ENCODE measurements at places on chromosomes 11 and 22.
A peak's percentile ranks its signal among the peaks of the same experiment; 100 is the strongest.

GRCh38 chr11:16169956-16170847 lies 186.1 kb downstream of the SOX6 start:
- no peak for DNase-seq

DNA sequence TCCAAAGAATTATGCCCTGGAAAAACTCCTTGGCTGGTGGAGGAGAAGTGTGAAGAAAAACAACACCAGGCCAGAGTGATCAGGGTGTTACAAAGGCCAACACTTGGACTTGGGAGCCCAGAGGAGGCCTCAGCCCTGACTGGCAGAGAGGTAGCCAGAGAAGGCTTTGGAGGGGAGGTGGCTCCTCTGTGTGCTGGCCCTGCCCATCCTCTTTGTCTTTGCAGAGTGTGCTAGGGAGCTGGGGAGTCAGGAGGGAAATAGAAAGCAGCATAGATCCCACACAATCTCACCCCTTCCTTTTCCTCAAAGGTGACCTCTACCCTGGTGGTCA lies 12.0 kb upstream of the P2RY6 start:
- no peak for DNase-seq

DNA sequence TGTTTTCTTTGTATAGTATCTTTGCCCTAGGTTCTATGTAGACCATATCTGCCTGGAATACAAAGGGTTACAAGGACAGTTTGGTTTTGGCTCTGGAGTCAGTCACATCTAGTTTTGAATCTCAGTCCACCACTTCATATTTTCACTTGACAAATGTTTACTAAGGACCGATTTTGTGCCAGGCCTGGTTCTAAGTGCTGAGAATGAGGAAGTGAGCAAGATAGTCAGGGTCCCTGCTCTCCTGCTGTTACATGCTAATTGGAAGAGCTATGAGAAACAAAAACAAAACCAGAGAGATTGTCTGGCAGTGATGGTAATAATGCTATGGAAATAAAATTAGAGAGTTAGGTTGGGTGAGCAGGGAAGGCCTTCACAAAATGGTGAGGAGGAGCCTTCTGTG lies 66.1 kb upstream of the ARHGAP20 start:
- DNase-seq = no peak

DNA sequence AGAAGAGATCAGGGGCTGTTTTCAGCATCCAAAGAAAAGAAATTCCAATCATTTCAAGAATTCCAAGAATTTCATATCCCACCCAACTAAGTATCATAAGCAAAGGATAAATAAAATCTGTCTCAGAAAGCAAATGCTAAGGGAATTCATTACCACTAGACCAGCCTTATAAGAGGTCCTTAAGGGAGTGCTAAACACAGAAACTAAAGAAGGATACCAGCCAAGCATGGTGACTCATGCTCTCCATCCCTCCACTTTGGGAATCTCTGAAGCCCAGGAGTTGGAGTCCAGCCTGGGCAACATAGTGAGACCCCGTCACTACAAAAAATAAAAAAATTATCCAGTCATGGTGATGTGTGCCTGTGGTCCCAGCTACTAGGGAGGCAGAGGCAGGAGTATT lies 17.8 kb downstream of the FADD start:
- DNase-seq = no peak

GRCh38 chr11:63521896-63522295 lies 14.7 kb upstream of the PLAAT4 start:
- DNase-seq = no peak

DNA sequence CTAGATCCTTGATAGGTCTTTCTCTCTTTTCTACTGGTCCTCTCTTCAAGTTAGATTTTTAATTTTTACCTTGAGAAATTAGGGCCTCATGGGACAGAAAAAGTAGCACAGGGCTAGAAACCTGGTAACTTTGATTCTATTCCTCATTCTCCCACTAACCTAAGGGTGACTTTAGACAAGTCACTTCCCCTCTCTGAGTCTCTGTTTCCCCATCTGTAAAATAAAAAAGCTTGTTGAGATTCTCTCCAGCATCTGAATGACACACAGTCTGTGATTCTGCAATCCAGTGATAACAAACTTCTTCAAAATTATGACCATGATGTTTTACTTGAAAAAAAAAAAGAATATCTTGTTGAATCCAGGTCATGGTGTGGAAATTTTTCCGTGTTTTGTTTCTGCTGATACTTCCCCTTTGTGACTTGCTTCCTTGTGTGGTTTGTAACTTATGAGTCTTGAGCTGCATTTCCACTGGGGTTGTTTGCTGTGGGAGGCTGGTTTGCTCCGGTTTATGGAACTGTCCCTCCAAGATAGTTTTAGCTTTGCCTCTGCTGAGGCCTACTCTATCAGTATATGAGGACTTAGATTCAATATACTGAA lies 9.8 kb upstream of the MPEG1 start:
- DNase-seq = no peak

- no peak for DNase-seq
Measured at GRCh38 chr11:111562692-111563389, 22.3 kb downstream of the LAYN start.

DNA sequence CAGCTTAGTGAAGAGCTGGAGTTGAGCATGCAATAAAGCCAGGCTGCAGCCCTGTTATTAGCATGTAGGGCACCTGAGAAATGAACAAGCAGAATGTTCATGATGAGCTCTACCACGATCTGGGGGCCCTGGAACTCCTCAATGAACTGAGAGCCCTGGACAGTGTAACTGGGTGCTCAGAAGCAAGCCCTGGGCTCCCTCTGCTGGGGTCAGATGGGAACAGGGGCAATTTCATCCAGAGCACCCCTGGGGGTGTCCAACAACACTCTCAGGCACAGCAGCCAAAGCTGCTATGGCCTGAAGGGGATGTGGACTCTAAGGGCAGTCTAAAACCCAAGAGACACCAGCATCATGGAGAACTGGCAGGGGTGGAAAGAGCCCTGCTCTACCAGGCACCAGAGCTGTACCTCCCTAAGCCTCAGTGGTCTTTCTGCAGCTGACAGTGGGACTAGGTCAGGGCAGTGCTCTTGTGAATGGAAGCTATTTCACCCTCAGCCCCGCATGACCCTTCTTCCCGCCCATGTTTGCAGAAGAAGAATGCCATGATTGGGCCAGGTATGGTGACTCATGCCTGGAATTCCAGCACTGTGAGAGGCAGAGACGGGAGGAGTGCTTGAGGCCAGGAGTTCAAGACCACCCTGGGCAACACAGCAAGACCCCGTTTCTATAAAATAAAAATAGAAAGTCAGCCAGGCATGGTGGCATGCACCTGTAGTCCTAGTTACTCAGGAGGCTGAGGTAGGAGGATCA lies 28.9 kb downstream of the THOC5 start:
- DNase-seq = no peak

DNA sequence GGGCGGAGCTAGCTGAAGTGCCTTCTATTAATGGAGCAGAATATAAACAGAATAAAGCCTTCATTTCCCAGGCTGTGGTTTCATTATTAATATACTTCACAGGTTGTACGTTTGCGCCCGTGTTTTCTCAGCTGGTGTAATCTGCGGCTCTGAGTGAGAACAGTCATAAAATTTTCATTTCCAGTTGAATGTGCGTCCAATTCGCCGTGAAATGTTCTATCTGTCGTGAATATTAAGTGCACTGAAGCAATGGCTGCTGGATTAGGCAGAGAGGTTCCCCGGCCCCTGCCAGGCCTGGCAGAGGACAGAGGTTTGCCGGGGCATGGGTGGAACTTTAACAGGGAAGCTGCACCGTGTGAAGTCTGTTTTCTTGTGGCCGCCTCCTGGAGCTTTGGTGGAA lies 874.4 kb downstream of the NTM start:
- no peak for DNase-seq

- DNase-seq = no peak
Measured at GRCh38 chr11:61756452-61757212, 4.2 kb downstream of the MYRF start.

DNA sequence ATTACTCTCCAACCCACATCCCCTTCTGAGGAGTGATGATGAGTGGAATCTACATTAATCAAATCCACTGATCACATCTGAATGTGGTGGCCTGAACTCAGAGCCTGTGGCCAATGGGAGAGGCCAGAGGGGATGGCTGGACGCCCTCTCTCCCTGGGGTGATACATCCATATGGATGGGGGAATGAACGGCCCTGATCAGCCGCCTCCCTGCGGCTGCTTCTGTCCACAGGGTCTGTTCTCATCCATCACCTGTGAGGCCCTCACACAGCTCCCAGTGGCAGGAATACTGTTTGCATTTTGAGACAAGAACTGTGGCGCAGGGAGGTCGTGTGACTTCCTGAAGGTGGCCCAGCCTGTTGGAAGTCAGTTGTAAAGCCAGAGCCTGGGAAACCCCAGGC lies 78.3 kb upstream of the SHISAL1 start:
- no peak for DNase-seq

- DNase-seq = no peak
Measured at GRCh38 chr11:20368438-20368837, 4.9 kb downstream of the HTATIP2 start.

- no peak for DNase-seq
Measured at GRCh38 chr11:13535819-13536218, 40.0 kb upstream of the PTH start.

DNA sequence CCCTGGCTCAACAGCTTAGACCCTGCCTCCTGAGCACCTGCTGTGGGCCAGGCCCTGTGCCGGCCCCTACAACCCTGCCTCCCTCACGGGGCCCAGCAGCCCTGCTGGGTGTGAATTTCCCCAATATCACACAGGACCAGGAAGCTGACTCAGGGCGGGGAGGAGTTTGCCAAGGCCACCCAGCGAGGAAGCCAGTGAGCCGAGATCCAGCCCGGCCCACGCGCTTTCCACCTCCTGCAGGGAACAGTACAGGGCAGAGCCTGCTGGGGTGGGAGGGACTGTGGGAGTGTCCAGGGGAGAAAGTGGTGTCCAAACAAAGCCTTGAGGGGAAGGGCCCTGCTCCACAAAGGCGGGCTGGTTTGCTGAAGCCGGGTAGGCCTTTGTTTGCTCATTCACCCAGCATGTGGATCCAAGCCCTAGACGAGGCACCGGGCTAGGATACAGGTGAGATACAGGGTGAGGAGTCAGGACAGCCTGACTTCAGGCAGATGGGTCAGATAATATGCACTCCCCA lies 26.8 kb downstream of the RPL3 start:
- peak; percentile 93 for DNase-seq
